ENCODE measurements at places on chromosomes 16 and 17.

DNA sequence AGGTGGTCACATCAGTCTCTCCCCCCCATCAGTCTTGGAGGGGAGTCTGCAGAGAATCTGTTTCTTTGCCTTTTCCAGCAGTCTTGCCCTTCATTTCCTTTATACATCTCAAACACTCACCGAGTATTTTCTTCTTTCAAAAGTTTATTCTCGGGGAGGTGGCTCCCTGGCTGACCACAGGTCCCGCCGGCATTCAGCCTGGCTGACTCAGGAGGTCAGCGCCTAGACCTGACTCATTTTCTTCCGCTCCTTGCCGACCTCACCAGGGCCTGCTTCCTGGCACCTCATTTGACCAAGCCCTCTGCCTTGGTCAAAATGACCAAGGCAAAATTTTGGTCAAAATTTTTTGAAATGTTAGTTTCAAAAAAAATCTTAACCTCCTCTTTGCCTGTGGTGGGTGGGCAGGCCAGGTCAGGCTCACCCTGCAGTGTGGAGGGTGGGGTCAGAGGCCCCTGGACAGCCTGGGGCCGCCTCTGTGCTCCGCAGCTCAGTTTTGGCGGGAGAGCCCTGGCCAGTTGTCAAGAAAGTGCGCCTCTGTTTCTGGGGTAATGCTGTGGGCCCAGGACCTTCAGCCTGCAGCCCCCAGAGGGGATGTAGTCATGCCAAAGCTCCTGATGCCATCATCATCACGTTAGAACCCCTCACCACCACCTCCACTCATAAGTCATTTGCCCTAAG lies 165.6 kb downstream of the SPECC1 start:
- DNase-seq: peak; percentile 40

- peak; percentile 42 for DNase-seq
These were observed 65.5 kb downstream of the PIGL start for GRCh38 chr17:16282522-16282921.

GRCh38 chr17:66675273-66675990 lies 159.5 kb upstream of the CACNG5 start:
- DNase-seq: no peak

- DNase-seq: no peak
These were observed 485.4 kb downstream of the KCNJ2 start for GRCh38 chr17:70654706-70655105.

- peak; percentile 44 for DNase-seq
These were observed 64.3 kb downstream of the PIGL start for GRCh38 chr17:16281351-16281750.

DNA sequence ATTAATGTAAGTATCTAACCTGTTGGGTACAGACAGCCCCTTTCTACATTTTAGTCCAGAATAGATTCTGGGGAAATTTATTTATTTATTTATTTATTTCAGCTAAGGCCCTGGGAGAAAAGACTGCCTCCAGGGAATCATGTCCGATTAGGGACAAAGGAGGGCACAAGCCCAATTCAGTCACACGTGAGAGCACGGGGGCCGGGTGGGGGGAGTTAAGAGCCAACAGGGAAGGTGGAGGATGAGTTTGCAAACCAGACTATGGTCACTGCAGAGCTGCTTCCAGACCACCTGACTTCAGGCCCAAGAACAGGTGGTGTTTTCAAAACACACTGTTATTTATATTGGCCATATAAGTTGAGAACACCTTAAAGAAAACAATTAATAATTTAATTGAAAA lies 1.6 kb upstream of the ZFHX3 start:
- DNase-seq: no peak

DNA sequence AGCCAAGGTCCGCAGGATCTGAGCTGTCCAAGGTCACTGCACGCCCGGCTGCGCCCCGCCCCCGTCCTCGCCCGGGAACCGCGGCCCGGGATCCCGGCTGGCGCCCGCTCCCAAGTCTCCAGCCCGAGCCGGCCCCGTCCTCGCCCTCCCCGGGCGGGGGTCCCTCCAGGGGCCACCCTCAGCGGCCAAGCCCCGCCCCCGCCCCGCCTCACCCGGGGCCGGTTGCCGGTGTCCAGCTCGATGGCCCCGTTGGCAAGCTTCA lies 216 bp downstream of the VPS9D1 start:
- no peak for DNase-seq

- no peak for DNase-seq
These were observed 14.1 kb downstream of the CEP131 start for GRCh38 chr17:81208651-81209050.

GRCh38 chr16:48003206-48003907 lies 152.4 kb downstream of the ABCC12 start:
- DNase-seq: no peak

DNA sequence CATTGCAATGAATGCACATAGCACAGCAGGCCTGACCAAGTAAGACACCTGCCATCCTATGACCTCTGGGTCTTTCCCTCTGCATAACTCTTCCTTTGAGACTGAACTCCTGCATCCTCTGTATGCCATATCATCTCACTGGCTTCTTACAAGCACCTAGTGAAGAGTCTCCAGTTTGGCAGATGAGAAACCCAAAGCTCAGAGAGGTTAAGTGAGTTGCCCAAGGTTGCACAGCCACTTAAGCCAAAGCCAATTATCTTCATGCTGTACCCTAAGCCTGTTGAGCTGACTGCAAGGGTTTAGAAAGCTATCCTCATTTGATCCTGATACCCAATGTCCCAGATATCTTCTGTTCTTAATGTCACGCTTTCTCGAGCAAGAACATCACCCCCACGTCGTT lies 35.2 kb downstream of the TMEM186 start:
- no peak for DNase-seq

- no peak for DNase-seq
These were observed 25.5 kb downstream of the FOXK2 start for GRCh38 chr17:82545071-82545462.

GRCh38 chr17:80445726-80446110 lies 30.7 kb downstream of the NPTX1 start:
- no peak for DNase-seq

DNA sequence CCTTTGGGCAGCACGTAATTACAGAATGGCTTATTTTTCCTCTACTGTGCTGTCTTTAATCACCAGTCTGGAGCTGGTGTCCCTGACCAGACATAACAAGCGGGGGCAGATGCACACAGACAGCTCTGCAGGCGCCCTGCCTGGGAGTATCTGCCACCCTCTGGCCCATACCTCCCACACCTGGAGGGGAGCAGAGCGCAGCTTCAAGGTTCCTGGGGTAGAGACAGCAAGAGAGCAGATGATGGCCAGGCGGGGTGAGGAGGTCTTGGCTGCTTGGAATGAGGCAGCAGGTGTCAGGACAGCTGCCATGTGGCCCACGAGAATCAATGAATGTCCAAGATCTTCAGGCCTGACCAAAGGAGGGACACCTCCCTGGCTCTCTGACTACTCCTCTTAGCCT lies 23.8 kb downstream of the TMEM94 start:
- no peak for DNase-seq

GRCh38 chr17:38403491-38403890 lies 24.8 kb upstream of the ARHGAP23 start:
- DNase-seq: no peak

DNA sequence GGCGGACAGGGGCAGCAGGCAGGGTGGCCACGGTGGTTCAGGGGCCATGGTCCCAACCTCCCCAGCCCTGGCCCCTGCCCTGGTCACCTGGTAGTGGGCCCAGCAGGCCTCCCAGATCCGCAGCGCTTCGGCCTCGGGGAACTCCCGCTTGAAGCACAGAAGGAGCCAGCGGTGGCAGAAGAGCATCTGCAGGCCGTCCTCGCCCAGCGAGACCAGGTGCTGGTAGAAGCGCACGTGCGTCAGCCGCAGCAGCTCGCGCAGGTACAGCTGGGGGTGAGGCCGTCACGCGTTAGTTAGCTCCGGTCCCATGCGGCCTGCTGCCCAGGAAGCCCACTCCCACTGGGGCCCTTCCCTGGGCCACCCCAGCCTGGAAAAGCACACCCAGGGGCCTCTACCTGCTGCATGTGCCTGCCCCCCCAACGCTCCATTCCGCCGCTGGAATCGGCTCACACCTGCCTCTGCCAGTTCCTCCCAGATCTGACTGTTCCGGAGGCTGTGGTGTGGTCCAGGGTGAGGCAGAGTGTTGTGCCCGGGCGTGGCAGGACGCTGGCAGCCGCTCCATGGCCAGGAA lies 90.8 kb downstream of the TBC1D16 start:
- DNase-seq: no peak

DNA sequence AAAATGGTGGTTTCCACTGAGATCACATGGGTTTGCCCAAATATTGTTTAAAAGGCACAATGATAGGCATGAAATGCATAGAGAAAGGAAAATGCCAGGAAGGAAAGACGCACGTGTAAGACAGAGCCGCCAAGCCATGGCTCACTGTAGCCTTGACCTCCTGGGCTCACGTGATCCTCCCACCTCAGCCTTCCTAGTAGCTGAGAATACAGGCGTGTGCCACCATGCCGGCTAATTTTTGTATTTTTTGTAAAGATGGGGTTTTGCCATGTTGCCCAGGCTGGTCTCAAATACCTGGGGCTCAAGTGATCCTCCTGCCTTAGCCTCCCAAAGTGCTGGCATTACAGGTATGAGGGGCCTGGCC lies 4.0 kb downstream of the BHLHA9 start:
- no peak for DNase-seq

- peak; percentile 0 for DNase-seq
These were observed 90.8 kb downstream of the STX8 start for GRCh38 chr17:9484789-9485188.

DNA sequence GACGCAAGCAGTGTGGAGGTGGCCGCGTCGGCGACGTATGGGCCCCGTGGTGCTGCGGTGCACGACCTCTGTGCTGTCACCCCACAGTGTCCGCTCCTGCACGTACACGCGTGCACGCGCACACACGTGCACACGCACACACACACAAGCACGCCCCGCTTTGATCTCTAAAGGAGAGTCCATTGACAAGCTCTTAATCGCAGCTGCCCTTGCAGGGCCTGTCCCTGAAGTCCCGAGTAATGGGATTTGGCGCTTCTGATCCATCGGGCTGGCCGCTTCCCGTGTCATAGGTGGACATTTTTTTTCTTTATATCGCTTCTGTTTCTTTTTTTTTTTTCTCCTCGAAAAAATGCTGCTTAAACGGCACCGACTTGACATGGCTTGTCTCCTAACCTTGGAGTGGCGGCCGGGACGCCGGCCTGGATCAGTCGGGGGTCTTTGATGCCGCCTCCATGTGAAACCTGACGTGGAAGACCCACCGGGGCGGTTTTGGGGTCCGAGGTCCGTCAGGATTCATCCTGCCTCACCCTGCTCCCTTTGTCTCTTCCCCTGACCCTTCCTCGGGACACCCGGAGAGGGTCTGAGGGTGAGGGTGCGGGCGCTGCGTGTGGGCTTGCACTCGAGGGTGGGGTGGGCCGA lies 8.3 kb upstream of the AXIN1 start:
- DNase-seq: no peak

GRCh38 chr16:85788819-85789218 lies 10.5 kb downstream of the EMC8 start:
- DNase-seq: no peak

DNA sequence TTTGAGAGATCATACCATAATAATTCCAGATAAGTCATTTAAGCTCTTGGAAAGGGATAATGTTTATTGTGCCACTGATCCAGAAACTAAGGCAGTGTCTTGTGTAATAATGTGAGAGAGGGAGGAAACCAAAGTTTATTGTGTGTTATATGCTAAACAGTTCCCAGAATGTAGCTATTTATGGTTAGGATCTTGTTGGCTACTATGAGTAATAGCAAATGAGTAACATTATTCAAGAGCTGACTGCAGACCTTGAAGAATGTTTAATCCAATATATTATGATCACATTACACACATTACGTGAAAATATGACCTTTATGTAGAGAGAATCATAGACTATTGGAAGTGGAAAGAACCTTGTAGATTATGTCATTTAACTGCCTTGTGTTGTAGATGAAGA lies 139.5 kb downstream of the BCAS3 start:
- peak; percentile 78 for DNase-seq

GRCh38 chr17:75447951-75448856 lies 8.2 kb upstream of the TMEM94 start:
- DNase-seq: no peak

- DNase-seq: no peak
These were observed 14.2 kb downstream of the POLR3K start for GRCh38 chr16:38941-39892.

DNA sequence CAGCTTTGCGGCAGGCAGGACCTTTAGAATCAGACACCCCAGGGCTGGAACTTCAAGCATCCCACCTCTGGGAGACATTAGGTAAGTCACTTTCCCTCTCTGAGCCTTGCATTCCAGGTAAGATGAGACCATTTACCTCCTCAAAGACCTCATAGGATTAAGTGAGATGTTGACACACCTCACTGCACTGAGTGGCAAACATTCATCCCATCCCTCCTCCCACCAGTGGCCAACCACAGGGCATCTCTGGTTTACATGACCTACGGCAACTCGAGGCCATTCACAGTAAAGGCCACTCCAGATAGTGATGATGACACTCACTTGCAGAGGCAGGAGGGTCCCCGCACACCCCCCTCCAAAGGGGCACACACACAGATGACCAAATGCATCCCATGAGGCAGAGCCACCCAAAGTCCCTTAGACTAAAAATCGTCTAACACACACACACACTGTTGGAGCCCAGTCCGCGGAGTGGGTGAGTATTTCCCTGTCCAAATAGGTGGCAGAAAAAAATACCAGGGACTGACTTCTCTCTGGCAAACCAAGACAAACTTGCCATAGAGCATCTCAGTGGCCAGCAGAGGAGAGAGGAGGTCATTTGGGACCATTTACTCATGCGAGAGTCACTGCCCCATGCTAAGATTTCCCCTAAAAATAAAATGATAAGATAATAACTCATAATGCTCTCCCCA lies 454.9 kb downstream of the SOX9 start:
- no peak for DNase-seq

DNA sequence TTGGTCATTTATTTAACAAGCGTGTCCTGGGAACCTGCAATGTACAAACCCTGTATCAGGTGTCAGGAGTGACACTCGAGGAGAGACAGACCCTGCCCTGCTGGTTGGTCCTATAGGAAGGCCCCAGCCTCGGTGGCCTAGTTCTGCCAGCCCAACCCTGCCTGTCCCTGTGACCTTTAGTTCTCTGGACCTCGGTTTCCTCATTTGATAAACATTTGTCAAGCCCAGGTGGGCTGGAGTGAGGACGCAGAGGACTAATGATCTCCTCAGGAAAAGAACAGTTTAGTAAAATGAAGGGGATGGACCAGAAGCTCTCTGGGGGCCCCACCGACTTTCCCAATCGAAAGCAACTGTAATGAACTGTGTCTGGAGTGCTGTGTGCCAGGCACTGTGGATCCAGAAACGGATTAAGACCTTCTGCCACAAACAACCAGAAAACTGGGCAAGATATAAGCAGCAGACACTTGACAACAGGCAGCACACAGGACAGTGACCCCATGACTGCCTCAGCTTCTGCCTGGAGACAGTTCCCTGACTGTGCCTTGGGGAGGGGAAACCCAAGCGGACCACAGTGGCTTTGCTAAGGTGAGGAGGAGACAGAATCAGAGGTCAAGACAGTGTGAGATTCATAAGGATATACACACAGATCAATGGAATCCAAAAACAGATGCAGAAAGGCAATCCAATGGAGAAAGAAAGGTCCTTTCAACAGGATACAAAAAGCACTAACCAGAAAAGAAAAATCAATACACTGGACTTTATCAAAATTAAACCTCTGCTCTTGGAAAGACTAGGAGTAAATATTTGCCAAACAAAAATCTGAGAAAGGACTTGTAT lies 8.8 kb downstream of the PRCD start:
- no peak for DNase-seq

- no peak for DNase-seq
These were observed 4.4 kb downstream of the CHD9NB start for GRCh38 chr16:53048139-53048915.
